ENCODE measurements at places on chromosomes 7 and 10.

DNA sequence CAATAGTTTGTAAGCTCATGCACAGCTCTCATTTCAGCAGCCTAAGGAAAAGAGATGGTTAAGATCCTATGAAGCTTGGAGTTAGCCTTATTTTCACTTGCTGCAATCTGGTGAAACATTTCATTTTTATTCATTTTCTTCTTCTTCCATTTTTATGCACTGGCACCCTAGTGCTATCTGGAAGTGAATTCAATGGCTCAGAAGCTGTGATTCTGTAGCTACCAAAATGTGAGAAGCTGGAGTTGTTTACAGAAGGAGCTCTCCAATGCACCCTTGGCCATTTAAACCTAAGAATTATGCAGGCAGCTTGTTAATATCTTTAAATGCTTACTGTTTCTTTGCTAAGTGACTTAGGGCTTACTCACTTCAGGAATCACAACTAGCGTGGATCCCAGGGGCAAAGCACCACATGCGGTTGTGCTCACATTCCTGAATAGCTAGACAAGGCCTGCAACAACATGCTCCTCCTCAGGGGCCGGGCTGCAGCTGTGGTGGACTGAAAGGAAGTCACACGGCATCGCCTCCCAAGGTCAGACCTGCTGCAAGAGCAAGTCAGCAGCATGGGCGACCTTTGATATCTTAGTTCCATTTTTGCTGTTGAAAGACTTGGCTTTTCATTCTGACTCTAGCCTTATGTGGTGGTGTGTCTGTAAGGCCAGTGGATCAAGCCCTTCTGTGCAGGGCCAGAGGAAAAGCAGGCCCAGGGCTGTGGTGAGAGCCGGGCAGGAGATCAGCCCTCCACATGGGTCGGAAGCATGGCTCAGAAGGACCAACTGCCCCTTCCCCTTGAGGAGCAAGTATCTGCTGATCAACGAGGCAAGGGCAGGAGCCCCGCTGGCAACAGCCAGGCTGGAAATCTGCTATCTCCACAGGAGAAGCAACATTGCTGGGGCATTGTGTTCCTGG lies 91.9 kb upstream of the MBL2 start:
- peak; percentile 52 for DNase-seq

- DNase-seq = no peak
Observed at GRCh38 chr7:121561717-121562116, 165.6 kb upstream of the FAM3C start.

DNA sequence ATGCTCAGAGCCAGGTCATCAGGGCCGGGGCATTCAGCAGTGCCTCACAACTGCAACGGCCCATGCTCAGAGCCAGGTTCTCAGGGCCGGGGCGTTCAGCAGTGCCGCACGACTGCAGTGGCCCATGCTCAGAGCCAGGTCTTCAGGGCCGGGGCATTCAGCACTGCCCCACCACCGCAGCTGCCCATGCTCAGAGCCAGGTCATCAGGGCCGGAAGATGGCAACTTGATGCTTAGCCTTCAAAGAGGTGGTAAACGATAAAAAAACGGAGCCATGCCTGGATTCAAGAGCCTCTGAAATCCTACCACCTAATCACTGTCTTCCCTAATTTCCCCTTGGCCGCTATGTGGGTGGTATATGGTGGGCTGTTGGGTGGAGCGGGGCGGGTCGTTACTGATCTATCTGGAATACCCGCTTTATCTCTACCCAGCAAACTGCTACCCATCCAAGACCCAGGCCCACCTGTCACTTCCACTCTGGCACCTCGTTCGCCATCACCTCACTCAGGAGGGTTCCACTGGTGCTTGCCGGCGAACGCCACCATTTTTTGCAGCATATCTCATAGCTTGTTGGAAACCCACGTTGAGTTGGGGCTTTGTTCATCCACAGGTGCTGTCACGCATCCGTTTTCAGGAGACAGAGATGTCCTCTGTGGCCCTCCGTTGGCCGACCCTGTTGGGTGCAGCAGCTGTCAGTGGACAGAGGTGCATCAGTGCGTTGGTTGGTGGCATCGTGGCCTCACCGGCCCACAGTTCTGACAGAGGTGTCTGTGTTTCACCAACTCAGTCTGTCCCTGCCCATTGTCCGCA lies 221.1 kb downstream of the EBF3 start:
- no peak for DNase-seq

DNA sequence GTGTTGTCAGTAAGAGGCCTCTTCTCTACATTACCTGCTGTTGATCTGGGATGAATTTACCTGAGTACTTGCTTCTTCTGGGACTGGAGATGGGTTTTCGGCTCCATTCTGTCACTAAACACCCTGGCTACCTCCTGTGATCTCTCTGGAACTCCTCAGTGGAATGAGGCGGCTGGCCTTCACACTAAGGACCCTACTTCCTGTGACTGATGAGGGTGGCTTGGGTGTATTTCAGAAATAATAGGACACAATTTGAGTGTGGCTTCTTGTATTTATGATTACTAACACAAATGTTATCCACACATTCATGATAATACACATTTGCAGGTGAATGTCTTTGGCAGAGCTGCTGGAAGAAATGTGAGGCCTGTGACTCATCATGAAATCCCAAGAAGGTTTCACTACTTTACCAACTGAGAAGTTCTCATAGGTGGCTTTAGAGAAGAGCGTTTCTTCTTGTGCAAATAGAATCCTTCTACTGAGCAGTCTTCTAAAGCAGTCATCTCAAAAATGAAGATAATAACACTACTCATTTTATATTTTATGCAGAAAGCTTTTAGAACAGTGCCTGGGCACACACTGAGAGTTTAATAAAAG lies 21.3 kb upstream of the EVX1 start:
- DNase-seq = no peak

GRCh38 chr7:47488201-47488968 lies 93.5 kb downstream of the TNS3 start:
- DNase-seq = no peak

DNA sequence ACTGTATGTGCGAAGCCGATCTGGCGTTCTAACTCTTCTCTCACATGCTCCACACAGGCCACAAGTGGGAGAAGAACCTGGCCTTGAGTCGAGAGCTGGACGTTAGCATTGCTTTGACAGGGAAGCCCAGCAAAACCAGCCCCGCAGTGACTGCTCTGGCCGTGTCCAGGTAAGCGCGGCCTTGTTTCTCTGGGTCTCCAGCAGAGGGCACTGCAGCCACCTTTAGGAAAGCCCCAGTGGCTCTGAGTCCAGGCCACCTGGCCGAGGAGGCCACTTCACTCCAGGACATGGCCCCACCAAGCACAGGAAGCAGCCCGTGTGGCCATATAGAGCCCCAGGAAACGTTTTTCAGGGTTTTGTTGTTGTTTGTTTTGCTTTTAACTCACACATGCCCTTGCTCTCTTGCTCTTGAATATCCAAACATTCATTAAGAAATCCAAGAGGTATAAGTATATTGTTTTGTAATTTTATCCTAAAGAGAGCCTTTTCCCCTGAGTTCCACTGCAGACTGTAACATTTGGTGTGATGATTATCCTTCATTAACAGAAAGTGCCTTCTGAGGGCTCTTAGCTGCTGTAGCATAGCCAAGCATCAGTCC lies 41.8 kb upstream of the LRRC18 start:
- DNase-seq = no peak

GRCh38 chr10:77472146-77472545 lies 165.5 kb downstream of the KCNMA1 start:
- no peak for DNase-seq

GRCh38 chr10:93859049-93859655 lies 34.6 kb upstream of the SLC35G1 start:
- DNase-seq = no peak

- no peak for DNase-seq
Observed at GRCh38 chr7:157873181-157873580, 536.4 kb downstream of the DNAJB6 start.

DNA sequence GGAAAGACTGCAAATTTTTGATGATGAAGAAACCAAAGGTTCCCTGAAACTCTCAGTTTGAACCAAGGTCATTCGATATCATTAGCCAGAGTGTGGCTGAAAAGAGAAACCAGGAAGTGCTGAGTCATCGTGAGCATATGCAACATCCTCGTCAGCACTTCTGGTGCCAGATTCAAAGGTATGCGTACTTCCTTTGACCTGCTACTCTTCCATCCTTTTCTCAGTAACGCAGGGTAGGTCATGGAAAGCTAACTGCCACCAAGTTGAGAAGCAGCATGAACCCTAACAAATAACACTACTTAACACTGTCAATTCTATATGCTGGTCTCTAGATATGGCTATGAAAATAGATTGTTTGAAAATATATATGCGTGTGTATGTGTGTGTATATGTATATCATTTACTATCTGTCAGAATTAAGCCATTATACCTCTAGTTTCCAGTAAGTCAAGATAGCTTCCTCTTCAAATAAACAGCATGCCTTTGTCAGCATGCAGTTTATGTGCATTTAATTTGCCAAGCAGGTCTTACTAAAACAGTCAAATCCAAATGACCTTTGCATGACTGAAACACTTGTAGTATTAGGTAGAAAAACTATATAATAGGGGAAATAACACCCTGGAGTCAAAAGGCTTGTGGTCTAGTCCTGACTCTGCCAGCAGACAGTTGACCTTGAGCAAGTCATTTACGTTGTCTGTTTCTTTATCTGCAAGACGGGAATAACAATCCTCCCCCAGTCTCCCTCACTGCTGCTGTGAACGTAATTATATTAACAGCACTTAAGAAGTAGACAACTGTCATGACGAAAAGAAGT lies 26.4 kb downstream of the CDK6 start:
- DNase-seq = no peak

DNA sequence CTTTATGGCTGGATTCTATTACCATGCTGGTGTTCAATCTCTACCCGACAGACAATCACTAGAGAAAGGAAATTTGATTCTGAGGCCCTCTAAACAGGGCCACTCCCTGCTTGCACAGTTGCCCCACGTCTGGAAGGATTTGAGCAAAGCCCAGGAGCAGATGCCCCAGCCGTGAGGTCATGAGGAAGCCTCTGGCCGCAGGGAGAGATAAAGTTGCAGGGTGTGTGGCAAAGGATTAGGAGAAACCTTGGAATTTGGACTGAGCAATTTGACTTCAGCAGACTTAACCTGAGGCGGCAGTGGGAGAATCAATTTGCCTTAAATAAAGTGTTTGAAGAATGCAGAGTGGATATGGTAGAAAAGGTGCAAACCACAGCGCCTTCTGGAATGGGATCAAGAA lies 40.2 kb upstream of the KLF6 start:
- DNase-seq = no peak

- DNase-seq = peak; percentile 74
Observed at GRCh38 chr7:155230169-155230593, 67.5 kb upstream of the INSIG1 start.

DNA sequence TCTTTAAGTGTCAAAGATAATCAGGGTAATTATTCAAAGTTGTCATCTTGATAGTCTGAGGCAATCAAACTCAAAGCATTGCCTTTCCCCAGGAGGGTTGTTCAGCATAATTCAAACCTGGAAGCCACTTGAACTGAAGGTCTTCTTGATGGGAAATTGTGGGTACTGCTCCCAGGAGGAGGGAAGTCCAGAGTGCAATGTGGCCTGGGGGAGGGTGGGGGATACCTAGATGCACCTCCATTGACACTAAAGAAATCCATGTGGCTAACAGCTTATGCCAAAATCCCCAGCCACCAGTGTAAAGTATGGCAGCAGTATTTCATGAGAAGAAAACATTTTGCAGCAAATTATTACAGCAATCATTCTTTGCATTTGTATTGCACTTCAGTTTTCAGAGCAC lies 114.9 kb downstream of the STRA8 start:
- DNase-seq = no peak

Data from GOT3 (cell line).